ENCODE measurements at places on chromosomes 3 and 15. TPM values are rescaled to one million over a fixed set of nuclear protein-coding genes. Genes with fewer than 3 reads are reported as not detected.

Gene TMEM40
- not detected for total RNA-seq

Gene SKOR1
- total RNA-seq: 0.05 TPM

Gene MITF
- total RNA-seq: 12.5 TPM

Gene ADPRH
- 20.1 TPM for total RNA-seq

Gene MKRN3
- 10.1 TPM for total RNA-seq

Gene CTNNB1
- total RNA-seq: 490 TPM

Gene KBTBD13
- 0.13 TPM for total RNA-seq

Gene PLSCR4
- 8.5 TPM for total RNA-seq

Gene GP9
- not detected for total RNA-seq

Gene GRAMD1C
- total RNA-seq: 0.13 TPM

Gene SLC22A14
- 0.78 TPM for total RNA-seq

Gene DPPA2
- total RNA-seq: not detected

Gene FAM81A
- 0.47 TPM for total RNA-seq
